IPS DF 19.7 (cell line): ENCODE measurements at places on chromosomes 5 and 9.

DNA sequence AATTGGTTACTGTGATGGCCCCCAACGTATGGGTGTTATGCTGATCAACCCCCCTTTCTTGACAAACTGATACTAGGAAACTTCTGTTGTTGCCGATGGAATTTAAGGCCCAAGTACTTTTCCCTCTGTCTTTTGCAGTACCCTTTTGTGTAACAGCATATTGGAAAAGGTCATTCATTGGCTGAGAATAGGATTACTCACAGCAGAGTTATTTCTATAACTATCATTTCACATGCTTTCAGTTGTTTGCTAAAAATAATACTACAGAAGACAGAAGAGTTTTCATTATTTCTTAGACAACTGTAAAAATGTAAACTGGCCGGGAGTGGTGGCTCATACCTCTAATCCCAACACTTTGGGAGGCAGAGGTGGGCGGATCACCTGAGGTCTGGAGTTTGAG lies 329.5 kb downstream of the KIAA0825 start:
- DNase-seq: no peak

- DNase-seq: no peak
Observed at GRCh38 chr9:81490605-81491331, 198.6 kb downstream of the TLE1 start.

GRCh38 chr5:146818822-146819221 lies 59.7 kb downstream of the PPP2R2B start:
- no peak for DNase-seq

DNA sequence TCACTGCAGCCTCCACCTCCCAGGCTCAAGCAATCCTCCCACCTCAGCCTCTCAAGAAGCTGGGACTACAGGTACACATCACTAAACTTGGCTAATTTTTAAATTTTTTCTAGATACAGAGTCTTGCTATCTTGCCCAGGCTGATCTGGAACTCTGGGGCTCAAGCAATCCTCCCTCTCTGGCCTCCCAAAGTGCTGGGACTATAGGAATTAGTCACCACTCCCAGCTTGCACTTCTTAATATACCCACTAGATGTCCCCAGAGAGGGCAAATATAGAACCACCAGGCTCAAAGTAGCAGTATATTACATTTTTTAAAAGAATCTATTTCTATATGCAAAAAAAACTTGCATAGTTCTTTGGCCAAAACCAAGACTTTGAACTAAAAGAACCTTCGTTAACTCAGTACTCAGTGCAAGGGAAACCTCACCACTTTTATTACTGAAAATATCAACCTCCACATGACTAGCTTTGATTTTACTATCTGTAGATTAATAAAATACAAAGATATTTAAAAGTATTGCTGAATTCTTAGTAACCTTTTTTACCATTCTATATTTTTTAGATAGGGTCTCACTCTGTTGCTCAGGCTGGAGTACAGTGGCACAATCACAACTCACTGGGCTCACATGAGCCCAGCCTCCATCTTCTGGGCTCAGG lies 25.8 kb upstream of the HSD17B3 start:
- DNase-seq: no peak

DNA sequence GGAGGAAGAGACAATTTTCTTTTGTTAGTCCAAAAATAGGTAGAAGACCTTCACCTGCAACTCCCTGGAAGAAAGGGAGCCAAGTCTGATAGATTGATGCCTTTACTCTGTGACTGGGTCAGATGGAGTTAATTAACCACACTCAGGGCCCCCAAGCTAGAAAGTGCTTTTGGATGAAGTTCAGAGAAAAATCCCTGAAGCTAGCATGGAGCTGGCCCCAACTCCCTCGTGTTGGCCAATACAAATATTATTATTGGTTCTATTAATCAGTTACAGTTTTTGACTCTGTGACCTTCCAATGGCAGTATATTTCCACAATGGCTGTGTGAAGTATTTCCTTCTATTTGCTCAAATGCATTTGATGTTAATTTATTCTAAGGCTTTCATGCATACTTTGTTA lies 1753.5 kb downstream of the EFNA5 start:
- DNase-seq: no peak

DNA sequence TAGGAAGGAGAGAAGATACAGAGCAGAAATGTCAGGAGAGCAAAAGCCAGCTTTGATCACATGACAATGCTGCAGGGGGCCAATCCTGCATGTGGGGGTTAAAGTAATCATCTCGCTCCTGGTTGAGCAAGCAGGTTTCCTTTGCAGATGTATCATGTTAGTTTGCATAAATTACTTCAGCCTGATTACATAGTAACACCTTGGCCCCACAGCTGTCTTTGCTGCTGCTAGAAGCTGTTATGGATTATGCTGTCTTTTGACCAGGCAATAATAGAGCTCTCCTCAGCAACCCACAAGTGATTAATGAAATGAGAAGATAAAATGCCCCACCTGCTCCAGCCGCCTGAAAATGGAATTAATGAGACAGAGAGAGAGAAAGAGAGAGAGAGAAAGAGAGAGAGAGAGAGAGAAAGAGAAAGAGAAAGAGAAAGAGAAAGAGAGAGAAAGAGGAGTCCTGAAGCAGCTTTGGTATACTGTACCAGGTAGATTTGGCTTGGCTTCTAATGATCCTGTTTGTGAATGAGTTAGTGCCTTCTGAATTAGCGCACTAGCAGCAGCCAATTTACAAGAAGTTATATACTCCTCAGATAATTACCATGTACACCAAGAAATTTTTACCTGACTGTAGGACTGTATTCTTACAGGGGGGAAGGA lies 174.3 kb upstream of the RORB start:
- DNase-seq: no peak

DNA sequence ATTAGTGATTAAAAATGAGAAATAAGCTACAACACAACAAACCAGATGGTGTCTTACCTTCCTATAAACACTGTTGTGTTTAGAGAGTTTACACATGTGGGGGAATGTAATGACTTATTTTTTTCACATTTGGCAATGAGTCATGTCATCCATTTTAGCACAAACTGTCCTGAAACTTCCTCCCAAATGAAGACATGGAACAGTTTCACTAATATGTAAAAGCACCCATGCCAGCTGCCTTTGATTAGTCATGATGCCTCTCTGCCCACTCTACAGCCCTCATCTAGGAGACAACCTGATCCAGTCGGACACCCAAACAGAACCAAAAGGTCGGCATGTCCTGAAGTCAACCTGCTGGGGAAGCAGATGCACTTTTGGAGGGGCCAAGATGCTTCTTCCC lies 98.2 kb downstream of the SEMA5A start:
- DNase-seq: no peak

GRCh38 chr5:169279125-169279524 lies 21.8 kb downstream of the SLIT3 start:
- DNase-seq: no peak

GRCh38 chr5:122179701-122180100 lies 50.4 kb downstream of the ZNF474 start:
- no peak for DNase-seq

DNA sequence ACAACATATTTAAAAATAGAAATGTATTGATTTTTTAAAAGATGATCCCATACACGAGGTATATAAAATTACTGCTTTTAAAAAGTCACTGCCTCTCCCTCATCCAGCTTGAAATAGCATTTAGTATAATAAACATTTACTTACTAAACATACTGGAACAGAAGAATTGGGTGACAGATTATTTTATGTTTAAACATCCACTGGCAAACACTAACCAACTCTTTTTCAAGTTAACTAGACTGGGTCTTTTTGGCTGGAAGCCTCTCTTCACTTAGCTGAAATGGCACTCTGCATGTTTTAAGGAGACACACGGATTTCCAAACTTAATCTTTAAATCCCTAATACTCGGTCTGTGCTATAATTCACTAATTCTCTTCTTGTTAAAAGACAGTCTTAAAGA lies 19.0 kb downstream of the CTXN3 start:
- DNase-seq: no peak

DNA sequence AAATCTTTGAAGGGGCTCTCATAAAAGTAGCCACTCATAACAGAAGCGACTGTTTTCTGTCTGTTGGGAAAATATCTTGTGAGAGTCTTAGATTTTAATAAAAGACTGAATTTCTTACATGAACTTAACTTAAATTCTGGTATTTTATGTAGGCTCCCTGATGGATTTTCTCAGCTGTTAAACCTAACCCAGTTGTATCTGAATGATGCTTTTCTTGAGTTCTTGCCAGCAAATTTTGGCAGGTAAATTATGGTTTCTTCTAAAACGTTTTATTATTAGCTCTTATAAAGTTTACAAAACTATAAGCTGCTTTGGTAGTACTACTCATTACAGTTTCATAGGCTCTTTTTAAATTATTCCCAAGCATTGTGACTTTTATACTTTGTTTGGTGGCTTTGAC lies 87.0 kb downstream of the ERBIN start:
- no peak for DNase-seq

DNA sequence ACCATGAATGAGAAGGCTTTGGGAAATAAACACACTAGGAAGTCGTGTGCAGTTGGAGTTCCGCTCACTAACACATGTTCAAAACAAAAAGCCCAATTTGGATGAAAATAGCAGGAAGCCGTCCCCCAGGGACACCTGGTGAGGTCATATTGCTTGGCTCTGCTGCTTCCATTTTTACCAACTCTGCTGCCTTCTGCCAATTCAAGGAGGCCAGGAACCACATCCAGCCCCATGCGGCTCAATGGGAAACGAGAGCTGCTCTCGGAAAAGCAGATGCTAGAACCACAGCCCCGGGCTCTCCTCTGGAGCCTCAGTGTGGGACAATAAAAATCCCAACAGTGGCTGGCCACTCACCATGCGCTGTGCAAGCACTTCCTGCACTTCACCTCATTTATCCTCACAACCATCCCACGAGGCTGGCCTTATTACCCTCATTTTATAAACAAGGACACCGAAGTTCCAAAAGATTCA lies 13.4 kb downstream of the ADAM19 start:
- no peak for DNase-seq

DNA sequence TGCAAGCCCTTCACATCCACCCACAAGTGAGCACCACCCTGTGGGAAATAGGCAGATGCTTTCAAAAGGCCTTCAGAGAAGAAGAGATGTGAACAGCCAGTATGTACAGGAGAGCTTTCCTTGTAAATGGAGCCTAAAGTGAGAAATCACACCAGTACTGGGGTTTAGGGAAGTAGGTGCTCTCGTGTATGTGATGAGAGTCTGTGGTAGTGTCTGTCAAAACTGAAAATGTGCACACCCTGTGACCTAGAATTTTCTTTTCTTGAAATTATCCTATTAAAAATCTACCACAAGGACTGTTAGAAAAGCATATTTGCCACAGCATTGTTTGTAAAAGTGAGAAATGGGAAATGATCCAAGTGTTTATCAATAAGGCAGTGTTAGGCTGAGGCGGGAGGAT lies 16.6 kb downstream of the OTULINL start:
- DNase-seq: no peak

GRCh38 chr5:105735704-105736103 lies 1935.0 kb downstream of the EFNA5 start:
- DNase-seq: no peak

GRCh38 chr9:129140397-129141065 lies 29.3 kb downstream of the PTPA start:
- no peak for DNase-seq
